Stimulated activated CD4-positive, alpha-beta T cell treated with anti-CD3 and anti-CD28 coated beads, Interleukin-15, amount 100 ng/mL, for 24 hours (primary cell): ENCODE measurements at places on chromosomes 3 and 15.

- DNase-seq = no peak
Measured at GRCh38 chr3:170046269-170047132, 8.7 kb downstream of the GPR160 start.

DNA sequence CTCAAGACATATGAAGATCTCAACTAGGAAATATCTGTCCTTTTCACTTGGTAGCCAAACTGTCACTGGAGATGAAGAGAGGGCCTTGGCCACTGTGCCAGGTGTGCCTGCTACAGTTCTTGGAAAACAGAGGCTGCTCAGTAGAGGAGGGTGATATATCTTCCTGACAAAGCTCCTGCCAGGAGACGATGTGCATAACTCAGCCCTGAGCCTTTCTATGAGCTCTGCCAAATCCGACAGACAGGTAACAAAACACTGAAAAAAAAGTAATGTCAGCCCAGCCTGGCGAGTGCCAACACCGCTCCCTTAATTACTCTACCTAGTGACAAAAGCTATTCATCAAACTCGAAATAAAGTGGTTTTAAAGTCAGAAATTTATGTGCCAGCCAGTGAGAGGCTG lies 123.2 kb downstream of the MFSD1 start:
- DNase-seq = no peak

DNA sequence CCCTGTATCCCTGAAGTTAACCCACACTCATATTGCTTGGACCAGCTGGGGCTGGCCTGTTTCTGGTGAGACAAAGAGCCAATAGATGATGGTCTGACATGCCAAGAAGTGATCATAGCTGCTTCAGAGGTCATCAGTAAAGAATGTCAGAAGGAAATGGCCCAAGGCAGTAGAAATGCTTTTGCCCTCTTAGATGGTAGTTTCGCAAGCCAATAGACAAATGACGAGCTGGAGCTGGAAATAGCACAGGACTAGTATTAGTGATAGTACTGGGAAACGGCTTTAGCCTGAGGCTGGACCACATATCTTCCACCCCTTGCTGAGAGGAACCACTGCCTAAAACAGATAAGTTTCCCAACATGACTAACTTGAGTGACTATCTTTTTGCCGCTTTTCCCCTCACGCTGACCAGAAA lies 176.1 kb upstream of the THBS1 start:
- no peak for DNase-seq

DNA sequence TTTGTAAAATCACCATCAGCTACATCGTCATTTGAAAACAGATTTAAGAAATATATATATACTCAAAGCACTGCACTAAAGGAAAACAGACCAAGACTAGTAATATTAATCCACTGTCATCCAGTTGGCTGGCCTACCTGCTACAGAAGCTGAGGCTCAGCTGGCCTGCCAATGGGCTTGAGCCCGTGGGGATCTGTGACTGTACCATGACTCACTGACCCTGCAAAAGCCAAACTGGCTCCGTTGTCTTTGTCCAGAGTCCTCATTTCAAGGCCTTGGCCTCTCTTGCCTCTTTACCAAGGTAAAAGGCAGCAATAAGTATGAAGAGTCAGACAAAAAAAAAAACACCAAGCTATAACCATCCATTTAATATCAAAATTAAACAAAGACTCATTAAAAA lies 463.5 kb upstream of the RASGRP1 start:
- no peak for DNase-seq

DNA sequence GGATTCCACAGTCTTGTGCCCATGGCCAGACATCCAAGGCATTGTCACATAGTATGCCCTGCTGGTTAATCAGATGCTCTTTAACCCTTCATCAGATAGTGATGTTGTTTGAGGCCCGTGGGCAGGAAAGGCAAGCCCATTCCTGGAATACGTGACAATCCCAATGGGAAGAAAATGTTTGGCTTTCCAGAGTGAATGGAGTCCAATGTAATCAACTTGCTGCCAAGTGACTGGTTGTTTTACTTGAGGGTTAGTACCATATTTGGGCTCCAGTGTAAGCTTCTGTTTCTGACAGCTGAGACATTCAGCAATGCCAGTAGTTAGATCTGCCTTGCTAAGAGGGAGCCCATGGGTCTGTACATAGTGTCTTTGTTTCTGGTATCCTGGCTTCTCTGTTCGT lies 31.3 kb downstream of the RPL39L start:
- no peak for DNase-seq

DNA sequence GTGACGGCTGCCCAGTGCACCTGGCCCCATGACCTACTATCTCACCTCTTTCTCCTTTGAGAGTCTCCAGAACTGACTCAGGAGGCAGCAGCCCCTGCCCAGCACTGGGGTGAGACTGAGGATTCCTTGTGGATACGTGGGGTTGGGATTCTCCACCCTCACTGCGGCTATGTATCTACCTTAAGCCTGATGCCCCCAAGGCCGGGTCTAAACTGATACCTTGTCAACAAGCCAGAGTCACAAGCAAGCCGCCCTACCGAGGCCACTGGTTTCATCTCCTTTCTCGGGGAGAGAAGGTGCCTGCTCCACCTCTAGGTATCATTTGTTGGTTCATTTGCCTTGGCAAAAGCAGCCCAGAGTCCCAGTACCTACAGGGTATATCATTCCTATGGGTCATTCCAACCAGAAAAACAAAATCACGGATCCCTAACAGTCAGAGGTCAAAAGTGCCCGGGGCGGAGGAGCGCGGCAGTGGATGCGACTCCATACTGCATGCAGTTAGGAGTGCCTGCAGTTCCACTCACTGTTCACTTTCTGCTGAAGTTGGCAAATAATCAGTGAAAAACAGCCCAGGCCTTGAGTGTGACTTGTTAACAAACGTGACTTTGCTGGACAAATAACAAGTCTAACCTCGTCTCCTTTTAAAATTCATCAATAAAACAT lies 47.5 kb downstream of the ABTB1 start:
- no peak for DNase-seq

DNA sequence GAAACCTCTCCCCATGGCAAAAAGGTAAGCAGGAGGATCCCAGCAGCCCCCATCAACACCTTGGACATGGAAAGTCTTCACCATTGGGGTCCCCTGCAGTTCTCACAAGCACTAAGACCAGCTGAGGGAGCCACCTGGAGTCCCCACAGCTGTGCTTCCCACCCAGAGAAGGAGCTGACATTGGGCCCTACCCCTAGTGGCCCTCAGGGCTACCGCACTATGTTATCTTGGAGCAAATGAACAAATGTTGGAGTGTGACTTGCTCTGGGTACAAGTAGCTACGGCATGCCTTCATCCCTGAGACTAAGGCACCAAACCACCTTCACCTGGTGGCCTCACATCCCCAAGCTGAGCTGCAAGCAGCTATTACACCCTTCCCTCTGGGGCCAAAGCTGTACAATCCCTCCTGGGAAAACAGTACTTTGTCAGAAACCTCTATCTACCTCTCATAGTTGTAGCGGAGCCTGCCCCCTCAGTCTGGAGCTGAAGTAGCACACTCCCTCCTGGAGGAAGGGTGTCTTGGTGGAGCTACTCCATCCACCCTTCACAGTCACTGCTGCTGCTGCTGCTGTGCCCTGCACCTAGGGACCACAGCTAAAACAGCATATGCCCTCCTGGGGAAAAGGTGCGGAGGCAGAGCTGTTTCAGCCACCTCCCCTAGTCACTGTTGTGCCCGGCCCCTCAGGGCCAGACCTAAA lies 42.7 kb downstream of the SERP1 start:
- DNase-seq = no peak

GRCh38 chr15:26935322-26935721 lies 35.7 kb upstream of the GABRG3 start:
- no peak for DNase-seq

DNA sequence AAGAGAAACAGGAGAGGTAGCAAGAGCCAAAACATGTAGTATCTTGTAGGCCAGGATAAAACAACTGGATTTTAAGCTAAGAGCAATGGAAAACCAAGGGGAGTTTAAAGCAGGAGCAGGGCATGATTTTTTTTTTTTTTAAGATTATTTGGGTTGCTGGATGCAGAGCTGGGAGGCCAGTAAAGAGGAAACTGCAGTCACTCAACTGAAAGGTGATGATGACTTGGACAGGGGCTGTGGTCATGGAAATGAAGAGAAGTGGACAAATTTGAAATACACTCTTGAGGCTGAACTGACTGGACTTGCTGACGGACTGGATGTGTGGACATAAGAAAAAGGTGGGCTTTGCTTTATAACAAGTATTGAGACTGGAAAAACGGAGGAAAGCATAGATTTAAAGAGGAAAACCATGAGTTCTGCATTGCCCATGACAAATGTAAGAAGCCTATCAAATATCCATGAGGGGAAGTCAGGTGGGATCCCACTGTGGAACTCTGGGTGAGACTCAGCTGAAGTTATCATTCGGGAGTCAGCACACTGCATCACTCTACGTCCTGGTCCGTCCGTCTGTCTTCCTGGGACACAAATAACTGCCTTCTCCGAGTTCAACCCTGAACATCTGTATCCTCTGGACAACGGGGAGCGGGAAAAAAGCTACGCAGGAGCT lies 688 bp downstream of the XPC start:
- DNase-seq = no peak

DNA sequence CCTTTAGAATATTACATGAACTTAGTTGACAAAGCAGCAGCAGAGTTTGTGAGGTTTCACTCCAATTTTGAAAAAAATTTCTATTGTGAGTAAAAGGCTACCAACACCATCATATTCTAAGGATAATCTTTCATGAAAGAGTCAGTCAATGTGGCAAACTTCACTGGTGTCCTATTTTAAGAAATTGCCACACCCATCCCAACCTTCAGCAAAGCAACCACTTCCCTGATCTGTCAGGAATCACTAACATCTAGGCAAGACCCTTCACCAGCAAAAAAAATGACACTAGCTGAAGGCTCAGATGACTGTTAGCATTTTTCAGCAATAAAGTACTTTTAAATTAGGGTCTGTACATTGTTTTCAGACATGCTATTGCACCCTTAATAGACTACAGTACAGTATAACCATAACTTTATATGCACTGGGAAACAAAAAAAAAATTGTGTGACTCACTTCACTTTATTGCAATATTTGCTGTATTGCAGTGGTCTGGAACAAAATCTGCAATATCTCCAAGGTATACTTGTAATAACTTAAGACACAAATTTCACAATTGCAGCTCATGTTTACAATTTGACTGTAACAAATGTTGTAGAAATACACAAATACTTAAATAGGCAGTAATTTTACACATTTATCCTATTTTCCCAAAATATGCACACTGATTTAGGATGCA lies 38.9 kb upstream of the ALCAM start:
- no peak for DNase-seq

- no peak for DNase-seq
Measured at GRCh38 chr3:72449551-72449950, 398.7 kb downstream of the SHQ1 start.

DNA sequence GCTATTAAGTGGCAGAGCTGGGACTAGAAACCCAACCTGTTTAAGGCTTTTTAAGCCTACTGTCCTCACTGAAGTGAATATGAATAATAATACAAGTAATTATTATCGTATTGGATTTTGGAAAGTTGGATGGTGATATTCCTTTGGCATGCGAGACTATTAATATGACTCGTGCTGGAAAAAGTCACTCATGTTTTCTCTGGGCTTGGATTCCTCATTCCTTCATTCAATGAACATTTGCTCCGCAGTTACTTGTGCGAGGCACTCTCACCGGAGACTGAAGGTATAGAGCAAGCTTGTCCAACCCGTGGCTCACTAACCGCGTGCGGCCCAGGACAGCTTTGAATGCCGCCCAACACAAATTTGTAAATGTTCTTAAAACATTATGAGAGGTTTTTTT lies 694 bp downstream of the PLAAT1 start:
- no peak for DNase-seq

GRCh38 chr3:142385078-142385477 lies 62.8 kb downstream of the XRN1 start:
- no peak for DNase-seq

DNA sequence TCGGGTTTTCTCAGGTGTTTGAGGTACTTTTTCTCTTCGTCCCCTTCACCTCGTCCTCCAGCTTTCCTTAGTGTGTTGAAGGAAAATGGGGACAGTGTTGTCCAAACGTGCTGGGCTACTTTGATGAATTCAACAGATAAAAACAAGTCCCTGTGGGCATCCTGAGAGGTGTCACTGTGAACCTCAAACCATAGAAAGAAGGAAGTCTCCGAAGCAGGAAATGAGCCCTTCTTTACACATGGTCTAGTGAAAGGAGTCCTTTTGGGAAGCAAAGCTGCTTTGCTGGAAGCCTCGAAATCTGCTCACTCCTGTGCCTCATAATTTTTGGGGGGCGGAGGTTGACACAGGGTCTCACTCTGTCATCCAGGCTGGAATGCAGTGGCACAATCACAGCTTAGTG lies 10.6 kb downstream of the IL17RB start:
- DNase-seq = no peak

- peak; percentile 42 for DNase-seq
Measured at GRCh38 chr3:71225951-71226564, 357.5 kb downstream of the FOXP1 start.

GRCh38 chr3:148746053-148746452 lies 48.4 kb downstream of the AGTR1 start:
- DNase-seq = no peak

GRCh38 chr3:191047930-191048329 lies 151.1 kb upstream of the OSTN start:
- no peak for DNase-seq
